Urinary bladder (tissue), 4 donors: ENCODE measurements at places on chromosomes 3 and 15.

- DNase-seq: no peak
Observed at GRCh38 chr3:31724651-31725050, 191.9 kb downstream of the STT3B start.

DNA sequence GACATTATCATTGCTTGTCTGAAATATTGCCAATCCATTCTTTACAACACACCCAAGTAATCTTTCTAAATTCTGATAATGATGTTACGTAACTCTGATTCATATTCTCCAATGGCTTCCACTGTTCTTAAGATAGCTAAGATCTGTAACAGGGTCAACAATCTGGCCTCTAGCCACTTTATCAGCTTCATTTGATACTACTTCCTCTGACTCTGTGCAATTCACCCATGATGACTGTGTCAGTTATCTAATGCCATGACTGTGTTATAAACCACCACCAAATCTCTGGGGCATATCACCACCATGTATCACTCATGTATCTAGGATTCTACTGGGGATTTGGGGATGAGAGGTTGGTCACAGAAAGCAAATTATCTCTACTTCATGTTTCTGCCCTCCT, 44.0 kb downstream of the CD200 start:
- DNase-seq: no peak

GRCh38 chr15:99435113-99435695, 130.6 kb upstream of the MEF2A start:
- DNase-seq: no peak

- no peak for DNase-seq
Observed at GRCh38 chr3:173273838-173274237, 123.7 kb upstream of the NLGN1 start.

- no peak for DNase-seq
Observed at GRCh38 chr15:59053482-59053881, 51.5 kb upstream of the CCNB2 start.
